ENCODE measurements at places on chromosomes 12 and 14.

DNA sequence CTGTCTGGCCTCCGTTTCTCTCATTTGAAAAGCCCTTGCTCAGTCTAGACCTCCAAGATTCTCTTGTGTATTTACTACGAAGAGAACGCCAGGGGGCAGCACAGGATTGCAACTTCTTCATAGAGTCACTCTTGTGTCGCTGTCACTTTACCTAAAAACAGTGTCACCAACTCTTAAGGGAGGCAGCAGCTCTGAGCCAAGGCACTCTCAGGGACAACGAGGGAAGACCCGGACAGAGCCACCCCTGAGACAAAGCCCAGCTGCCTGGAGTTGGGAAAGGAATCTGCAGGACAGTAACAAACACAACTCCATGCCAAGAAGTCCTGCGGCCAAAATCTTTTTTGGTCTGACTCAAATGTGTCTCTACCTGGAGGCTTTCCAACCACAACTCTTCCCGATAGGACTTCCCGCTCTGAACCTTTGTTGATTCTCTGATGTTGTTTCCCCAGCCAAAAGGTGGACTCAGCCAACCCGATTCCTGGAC is 9.6 kb upstream of the RPAP3 start:
- DNase-seq: peak; percentile 97

GRCh38 chr14:66315548-66315947 is 170.6 kb upstream of the CCDC196 start:
- DNase-seq: no peak

DNA sequence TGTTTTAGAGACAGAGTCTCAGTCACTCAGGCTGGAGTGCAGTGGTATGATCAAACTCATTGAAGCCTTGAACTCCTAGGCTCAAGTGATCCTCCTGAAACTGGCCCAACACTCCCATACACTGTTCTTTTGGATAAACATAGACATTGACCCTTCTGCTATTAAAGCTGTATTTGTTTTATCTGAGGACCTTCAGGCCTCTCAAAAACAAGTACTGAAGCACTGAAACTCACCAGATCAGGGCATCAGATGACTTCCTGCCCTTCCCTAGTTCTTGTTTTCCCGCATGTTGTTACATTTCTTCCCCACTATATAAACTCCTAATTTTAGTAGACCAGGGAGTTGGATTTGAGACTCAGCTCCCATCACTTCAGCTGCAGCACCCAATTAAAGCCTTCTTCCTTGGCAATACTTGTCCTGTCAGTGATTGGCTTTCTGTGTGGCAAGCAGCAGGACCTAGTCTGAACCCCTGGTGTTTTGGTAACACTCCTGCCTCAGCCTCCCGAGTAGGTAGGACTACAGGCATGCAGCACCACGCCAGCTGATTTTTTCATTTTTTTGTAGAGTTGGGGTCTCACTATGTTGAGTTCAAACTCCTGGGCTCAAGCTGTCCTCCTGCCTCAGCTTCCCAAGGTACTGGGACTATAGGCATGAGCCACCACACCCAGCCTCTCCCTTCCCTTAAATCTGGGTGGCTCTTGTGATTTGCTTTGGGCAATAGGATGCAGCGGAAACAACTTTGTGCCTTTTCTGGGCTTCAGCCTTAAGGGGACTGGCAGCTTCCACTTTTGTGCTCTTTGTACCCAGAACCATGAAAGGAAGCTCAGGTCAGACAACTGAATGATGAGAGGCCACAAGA is 12.5 kb upstream of the IFT81 start:
- DNase-seq: peak; percentile 77

- peak; percentile 63 for DNase-seq
Observed at GRCh38 chr14:80491131-80491530, 279.8 kb upstream of the DIO2 start.
